ENCODE measurements at places on chromosomes 3 and 15.

DNA sequence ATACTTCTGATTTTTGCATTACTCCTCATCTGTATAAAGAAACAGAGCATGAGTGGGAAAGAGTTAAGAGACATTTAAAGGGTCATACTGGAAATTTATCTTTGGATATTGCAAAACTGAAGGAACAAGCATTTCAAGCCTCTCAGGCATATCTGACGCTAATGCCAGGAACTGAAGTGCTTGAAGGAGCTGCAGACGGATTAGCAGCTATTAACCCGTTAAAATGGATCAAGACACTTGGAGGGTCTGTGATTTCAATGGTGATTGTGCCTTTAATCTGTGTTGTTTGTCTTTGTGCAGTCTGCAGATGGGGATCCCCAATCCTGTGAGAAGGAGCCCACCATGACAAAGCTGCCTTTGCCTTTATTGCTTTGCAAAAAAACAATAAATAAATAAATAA lies 202.5 kb upstream of the UBE3A start:
- DNase-seq, result no peak

- DNase-seq, result no peak
These were observed 33.1 kb downstream of the DZIP1L start for GRCh38 chr3:138082085-138082991.

DNA sequence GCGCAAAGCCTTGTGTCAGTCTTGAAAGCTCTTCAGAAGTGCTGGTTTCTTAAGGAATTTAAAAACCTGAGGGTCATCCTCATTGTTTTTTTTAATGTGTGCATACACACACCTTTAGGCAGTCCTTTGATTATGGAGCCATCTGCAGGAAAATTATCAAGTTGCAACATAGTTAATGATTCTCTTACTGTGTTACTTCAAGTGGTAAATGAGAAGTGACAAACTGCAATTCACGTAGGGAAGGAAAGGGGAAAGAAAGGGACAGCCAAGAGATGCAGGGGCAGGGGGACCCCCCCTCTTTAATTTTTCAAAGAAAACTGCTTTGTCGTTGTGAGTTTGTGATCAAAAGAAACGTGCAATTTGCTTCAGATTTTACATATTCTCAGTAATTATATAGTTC lies 162.4 kb upstream of the CGNL1 start:
- no peak for DNase-seq

GRCh38 chr3:49377483-49377882 lies 19.3 kb upstream of the GPX1 start:
- DNase-seq, result no peak

- no peak for DNase-seq
These were observed 42.5 kb upstream of the KPNA4 start for GRCh38 chr3:160607826-160608225.

DNA sequence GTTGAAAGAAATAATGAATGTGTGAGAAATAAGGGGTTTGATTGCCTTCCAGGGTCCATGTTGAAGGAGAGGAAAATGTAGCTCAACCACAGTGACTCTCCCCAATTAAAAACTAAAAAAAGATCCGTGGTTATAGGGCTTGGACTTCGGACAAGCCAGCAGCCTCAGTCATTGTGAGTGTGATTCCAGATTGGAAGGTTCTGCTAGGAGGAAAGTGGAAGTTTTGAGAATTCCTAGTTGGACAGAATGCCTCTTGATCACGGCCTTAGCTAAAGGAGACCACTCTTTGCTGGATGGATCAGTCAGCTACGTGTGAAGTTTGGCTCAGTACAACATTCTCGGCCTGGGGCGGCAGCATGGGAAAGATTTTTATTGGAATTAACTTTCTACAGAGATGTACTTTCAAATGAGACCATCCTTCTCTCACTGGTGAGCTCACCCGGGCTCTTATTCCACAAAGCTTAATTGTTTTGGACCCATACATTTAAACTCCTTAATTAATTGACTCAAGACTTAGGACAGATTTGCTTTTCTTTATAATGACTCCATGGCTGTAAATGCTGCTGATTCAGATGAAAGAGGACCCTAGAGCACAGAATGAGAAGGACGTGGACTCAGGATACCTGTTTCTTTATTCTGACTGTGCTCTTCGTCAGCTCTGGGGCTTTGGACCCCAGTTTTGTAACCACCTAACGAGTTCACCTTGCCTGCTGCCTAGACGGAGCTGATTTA lies 27.5 kb downstream of the FLNB start:
- DNase-seq, result no peak

- DNase-seq, result no peak
These were observed 16.6 kb downstream of the EPB42 start for GRCh38 chr15:43204016-43204901.

Data from nucleus accumbens (tissue), 56 donors.